ENCODE measurements at places on chromosomes 12 and 14. TPM values are rescaled to one million over a fixed set of nuclear protein-coding genes. Genes with fewer than 3 reads are reported as not detected.

The SSTR1 gene
- not detected for total RNA-seq

The NTS gene
- not detected for total RNA-seq

The FAM222A gene
- 6.6 TPM for total RNA-seq

The BHLHE41 gene
- 3.7 TPM for total RNA-seq

The CPNE6 gene
- not detected for total RNA-seq

The TMEM253 gene
- 0.40 TPM for total RNA-seq
